ENCODE measurements at places on chromosomes 1 and 21. TPM values are rescaled to one million over a fixed set of nuclear protein-coding genes. Genes with fewer than 3 reads are reported as not detected.

The FALEC gene
- not detected for total RNA-seq

The LCE1F gene
- not detected for total RNA-seq

The PSMA5 gene
- 71.2 TPM for total RNA-seq

The TMEM200B gene
- total RNA-seq: 21.1 TPM

The LRRC71 gene
- total RNA-seq: not detected

Measured in epithelial cell of alveolus of lung (primary cell).